Cardiac septum (tissue), 1 donor: ENCODE measurements at places on chromosomes 6 and 20. TPM values are rescaled to one million over a fixed set of nuclear protein-coding genes. Genes with fewer than 3 reads are reported as not detected.

Gene MROH8
- 3.8 TPM for total RNA-seq

- no peak for DNase-seq
These were observed 102.5 kb downstream of the SASH1 start for GRCh38 chr6:148445116-148445515.

DNA sequence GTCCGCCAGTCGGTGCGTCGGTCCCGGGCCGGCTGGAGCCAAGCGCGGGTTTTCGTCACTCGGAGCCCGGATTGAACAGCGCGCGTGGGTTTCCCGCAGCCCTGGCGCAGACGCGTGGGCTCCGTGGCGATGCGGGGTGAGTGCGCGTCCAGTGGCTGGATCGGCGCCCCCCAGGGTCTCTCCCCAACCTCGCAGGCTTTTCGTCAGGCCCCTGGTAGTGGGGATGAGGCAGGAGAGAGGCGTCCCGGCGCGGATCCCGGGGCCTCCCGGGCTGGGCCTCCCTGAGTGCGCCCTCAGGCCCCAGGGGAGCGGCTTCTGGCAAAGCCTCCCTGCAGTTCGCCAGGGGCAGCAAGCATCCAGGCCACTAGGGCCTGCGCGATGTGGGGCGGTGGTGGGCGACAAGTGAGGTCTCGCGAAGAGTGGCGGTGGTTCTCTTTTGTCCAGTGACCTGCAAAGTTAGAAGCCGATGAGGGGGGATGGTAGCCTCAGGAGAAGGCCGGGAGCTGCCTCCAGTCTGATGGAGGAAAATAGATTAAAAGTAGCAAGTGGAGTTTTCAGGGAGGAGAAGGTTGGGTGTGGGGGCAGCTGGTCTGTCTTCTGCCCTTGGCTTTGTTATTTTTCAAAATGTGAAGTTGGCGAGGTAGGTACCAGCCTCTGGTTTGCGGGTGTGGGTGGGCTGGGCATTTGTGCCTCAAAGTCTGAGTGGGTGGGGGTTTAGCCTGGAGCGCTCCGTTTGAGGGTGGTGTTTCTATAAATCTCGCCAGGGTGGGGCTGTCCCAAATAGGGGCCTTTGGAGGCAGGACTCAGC is 1.6 kb downstream of the TOX2 start:
- peak; percentile 51 for DNase-seq

Gene MAK
- total RNA-seq = 0.08 TPM

- DNase-seq = no peak
These were observed 56.1 kb upstream of the PRND start for GRCh38 chr20:4665591-4665990.

Gene ULBP3
- total RNA-seq = 0.57 TPM

Gene SYTL3
- total RNA-seq = 5.7 TPM

DNA sequence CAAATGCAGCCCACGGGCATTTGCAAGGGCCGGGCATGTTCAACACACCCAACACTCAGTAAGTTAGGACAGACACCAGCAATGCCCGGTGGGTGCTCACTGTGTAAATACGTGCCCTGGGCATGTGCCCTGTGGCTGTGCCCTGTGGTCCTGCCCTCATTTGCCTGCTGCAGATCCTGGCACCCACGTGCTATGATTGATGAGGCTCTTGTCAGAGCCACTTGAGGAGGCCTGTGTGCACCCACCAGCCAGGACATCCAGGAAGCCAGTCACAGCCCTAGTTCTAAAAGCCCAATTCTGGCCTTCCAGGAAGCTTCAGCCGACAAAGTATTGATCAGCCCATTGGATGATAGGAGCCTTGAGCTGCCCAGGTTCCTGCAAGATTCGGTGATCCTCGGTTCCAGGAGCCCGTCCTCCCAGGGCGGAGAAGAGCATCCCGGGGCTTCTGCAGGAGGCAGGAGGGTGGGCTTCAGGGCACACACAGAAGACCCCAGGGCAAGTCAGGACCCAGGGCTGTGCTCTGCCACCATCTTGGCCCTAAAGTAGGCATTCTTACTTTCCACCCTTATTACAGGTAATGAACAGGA is 223.9 kb downstream of the PREX1 start:
- peak; percentile 60 for DNase-seq

DNA sequence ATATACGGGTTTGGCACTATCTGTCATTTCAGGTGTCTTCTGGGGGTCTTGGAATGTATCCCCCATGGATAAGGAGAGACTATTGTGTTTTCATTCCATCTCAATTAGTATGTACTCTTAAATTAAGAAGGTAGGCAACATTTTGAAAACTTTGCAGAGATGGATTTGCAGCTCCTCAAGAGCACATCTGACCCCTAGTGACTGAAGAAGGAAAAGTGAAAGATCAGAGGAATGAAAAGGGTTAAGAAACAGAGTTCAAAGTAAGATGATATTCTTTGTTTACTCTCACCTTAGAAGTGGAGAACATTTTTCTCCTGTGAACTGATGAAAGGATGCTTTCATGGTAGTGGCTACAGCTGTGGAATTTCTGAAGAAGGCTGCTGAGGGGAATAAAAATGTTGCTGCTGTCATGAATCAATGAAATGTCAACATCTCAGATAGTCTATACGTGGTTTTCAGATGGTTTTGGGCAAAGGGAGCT is 41.5 kb downstream of the SH3BGRL2 start:
- DNase-seq = no peak

DNA sequence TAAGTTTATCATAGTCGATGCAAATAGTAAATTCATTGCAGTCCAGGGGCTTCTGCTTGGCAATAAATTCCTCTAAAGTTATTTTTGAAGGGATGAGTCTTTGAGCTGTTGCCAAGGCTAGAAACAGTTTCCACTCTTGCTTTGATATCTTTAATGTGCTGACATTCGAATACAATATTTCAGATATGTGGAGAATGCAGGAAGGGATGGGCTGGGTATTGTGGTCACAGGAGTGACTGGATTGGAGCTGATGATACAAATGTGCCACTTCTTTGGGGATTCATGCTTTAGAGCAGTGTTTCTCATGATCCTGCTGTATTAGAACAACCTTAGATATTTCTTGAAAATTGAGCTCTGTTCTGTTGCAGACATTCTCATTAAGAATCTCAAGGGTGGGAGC is 139.0 kb downstream of the PRDM13 start:
- no peak for DNase-seq

- no peak for DNase-seq
These were observed 65.9 kb downstream of the PREX1 start for GRCh38 chr20:48761874-48762273.

DNA sequence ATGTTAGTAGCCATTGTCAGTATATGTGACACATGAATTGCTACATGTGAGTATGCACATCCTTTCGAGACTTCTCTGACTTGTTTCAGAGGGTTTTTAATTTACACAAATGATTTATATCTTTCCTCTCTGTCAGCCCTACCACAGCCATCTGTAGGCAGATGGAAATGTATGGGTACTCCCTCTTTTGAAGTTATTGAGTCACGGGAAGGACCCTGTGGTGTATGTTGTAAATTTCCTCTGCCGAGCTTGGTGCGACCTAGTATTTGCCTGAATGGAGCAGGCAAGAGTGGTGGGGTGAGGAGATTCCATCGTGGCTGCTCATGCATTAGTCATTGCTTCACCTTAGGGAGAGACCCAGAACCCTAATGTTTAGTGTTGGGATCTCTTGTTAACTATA is 171.9 kb downstream of the JARID2 start:
- DNase-seq = no peak

Gene LBP
- 0.11 TPM for total RNA-seq

GRCh38 chr6:86153521-86153920 is 510.8 kb upstream of the SYNCRIP start:
- DNase-seq = no peak

DNA sequence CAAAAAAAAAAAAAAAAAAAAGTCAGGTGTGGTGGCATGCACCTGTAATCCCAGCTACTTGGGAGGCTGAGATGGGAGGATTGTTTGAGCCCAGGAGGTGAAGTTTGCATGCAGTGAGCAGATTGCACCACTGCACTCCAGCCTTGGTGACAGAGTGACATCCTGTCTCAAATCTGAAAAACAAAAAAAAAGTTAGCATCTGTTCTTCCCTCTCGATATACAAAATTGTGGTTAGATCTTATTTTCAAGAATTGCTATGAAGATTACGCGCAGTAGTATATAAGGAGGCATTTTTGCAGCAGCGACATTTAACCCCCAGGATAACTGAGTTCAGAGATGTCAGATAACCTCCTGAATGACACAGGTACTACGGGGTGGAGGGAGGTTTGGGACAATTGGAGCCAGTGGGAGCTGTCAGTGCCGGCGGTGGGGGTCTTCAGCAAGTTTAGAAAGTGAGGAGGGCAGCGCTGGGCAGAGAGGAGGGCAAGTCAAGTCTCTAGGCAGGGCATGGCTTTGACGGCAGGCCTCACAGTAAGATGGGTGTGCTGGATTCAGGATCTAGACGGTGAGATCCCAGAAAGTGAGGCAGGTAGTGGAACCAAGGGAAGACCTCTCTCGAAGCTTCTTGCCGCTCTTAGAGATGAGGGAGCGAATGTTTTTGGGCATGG is 26.2 kb upstream of the MRPS18A start:
- DNase-seq = peak; percentile 14

- DNase-seq = no peak
These were observed 589.7 kb downstream of the CBLN4 start for GRCh38 chr20:55415567-55416142.

DNA sequence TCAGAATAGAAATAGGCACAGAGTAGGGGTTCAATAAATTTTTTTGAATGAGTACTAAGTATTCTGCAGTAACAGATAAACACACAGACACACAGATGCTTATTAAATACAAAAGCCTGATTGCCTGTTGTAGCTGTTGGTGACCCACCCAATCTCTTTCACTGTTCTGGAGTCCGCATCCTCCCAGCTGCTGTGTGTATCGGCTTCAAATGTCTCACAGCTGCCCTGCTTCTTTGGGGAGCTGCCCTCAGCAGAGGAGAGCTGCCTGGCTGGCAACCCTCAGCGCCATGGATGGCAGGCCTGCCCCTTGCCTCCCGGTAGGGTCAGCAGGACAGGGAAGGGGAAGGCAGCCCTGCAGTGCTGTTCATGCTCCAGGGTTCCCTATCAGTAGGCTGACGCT is 85.9 kb upstream of the PRND start:
- no peak for DNase-seq

GRCh38 chr6:7143476-7143974 is 35.8 kb downstream of the RREB1 start:
- DNase-seq = no peak

- no peak for DNase-seq
These were observed 35.2 kb upstream of the BPIFA2 start for GRCh38 chr20:33132513-33133372.

GRCh38 chr6:56370127-56370540 is 122.8 kb upstream of the COL21A1 start:
- DNase-seq = peak; percentile 81

DNA sequence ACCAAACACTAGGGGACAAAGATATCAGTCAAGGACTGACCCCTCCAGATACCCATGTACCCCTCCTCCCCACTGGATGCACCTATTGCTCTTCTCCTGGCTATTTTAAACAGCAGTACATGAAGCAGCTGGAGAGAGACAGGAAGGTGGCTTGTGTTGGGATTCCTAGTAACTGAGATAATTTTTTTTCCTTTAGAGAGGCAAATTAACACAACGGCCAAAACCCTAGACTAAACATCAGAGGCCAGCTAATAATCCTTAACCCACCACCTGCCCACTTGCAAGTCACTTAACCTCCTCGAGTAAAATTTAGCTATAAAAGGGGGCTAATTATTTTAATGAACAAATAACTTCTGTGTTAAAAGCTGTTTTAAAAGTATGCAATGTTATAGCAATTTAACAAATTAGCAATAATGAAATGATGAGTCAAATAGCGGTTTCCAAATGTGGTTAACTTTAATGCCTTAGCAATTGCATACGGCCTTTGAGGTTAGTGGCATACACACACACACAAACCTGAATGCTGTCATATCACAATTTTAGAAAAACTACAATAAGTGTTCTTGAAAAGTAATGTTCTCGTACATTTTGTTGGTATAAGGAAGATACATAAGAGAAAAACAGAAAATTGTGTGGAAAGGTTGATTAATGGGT is 151.7 kb downstream of the FRK start:
- no peak for DNase-seq

DNA sequence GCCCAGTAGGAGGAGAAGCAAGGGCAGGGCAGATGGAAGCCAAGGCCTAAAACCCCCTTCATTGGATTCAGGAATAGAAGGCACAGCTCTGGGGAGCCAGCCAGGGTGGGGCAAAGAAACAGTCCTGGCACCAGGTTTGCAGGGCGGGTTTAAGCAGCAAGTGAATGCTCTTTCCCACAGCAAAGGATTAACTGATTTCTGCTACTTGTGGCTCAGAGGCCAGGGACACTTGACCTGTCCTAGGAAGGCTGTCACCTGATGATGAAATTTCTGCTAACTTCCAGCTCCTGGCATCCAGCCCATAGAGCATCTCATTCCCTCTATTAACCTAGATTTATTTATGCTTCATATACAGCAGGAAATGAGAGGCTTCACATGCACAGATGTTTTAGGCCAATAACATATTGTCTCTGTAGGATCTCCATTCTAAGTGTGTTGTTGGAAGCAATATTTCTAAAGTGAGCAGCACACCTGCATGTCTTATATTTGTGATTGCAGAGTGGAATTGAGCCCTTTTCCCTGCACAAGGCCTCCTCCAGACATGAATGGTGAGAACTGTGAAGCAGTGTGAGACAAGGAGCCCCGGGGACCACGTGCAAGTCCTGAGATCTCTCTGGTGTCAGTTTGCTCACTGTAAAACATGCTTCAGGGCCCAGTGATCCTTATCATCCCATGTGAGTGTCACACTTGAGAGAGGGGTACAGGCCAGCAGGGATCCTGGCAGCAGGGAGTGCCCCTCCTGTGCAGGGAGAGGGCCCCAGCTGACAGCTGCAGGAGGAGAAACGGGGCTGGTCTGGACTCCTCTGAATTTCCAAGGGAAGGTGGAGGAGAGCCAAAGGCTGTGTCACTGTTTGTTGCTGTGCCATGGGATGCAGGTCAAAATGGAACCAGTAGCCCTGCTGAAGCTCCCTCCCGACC is 41.1 kb upstream of the CST5 start:
- no peak for DNase-seq

DNA sequence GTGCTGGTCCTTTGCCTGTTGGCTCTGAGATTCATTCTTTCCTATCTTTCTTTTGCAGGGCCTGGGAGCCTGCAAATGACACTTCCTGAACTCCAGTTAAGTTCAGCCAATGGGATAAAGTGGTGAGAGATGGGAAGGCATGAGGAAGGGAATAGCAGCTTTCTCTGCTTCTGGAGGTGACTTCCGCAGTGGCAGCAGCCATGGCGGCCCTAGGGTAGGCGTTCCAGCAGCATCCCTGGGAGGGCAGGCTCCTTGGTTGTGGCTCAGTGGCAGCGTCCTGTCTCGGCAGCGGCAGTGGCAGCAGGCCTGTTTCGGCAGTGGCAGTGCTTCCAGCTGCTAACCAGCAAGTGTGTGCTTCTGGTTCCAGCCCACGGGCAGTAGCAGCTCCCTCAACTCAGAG is 7.3 kb upstream of the MDFI start:
- DNase-seq = no peak
